HepG2 (cell line): ENCODE measurements at places on chromosomes 2 and 18. TPM values are rescaled to one million over a fixed set of nuclear protein-coding genes. Genes with fewer than 3 reads are reported as not detected.

GRCh38 chr2:85438201-85439024, 19.9 kb downstream of the SH2D6 start:
- peaks cover 67% of the 10 kb centered on the region for H3K27me3 ChIP-seq
- no peak for DNase-seq
- H3K4me3 ChIP-seq: no peak overlapping the region; the same call in 1 of the 2 replicates

DNA sequence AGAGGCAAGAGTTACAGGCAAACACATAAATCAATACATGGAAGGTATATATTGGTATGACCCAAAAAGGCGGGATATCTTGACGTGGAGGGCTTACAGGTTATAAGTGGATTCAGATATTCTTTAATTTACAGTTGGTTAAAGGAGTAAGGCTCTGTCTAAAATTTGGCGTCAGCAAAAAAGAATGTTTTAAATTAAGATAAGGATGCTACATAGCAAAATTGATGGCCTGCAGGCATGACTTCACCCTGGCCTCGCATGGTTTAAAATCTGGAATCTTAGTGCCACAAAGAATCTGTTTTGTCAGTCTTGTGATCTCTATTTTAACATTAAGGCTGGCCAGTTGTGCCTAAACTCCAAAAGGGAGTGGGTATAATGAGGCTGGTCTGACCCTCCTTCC, 58.4 kb upstream of the REL start:
- H3K4me1 ChIP-seq: peaks cover 3% of the 10 kb centered on the region; the same call in 1 of the 2 replicates
- peaks cover 21% of the 10 kb centered on the region; the same call in 2 of the 3 replicates for H3K27me3 ChIP-seq
- no peak overlapping the region for H3K4me3 ChIP-seq
- no peaks in the 10 kb centered on the region for H3K36me3 ChIP-seq
- H3K27ac ChIP-seq: no peak overlapping the region

- no peak overlapping the region; the same call in 1 of the 2 replicates for H3K4me3 ChIP-seq
- 0 out of 2 replicates have a peak, but pooled peaks cover 6% of the 10 kb centered on the region for H3K4me1 ChIP-seq
- no peak overlapping the region for H3K27ac ChIP-seq
- H3K36me3 ChIP-seq: no peaks in the 10 kb centered on the region
- H3K27me3 ChIP-seq: peaks cover 53% of the 10 kb centered on the region
Observed at GRCh38 chr2:45014016-45014702, 4.9 kb upstream of the SIX2 start.

- no peak overlapping the region for H3K4me3 ChIP-seq
- no peak for DNase-seq
- H3K27me3 ChIP-seq: no peaks in the 10 kb centered on the region; the same call in 2 of the 3 replicates
Observed at GRCh38 chr2:236968880-236969534, 116.7 kb upstream of the COPS8 start.

DNA sequence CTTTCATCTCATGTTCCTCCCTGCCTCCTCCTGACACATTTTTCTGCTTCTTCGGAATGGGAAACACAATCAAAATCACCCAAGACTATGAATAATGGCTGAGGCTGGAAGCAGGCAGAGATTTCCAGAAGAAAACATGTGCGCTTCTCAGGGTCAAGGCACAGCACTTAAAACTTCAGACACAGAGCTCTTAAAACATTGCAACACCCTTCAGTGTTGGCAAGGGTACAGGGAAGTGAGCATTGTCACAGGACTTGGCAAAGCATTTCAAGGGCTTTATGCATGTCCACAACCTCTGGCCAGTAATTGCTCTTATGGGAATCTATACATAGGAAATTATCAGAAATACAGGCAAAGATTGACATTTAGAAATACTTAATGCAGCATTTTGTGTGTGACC, 477.6 kb upstream of the KLHL29 start:
- no peaks in the 10 kb centered on the region for H3K27me3 ChIP-seq
- no peaks in the 10 kb centered on the region for H3K4me1 ChIP-seq
- DNase-seq: no peak
- no peak overlapping the region for H3K27ac ChIP-seq
- no peak overlapping the region for H3K4me3 ChIP-seq

DNA sequence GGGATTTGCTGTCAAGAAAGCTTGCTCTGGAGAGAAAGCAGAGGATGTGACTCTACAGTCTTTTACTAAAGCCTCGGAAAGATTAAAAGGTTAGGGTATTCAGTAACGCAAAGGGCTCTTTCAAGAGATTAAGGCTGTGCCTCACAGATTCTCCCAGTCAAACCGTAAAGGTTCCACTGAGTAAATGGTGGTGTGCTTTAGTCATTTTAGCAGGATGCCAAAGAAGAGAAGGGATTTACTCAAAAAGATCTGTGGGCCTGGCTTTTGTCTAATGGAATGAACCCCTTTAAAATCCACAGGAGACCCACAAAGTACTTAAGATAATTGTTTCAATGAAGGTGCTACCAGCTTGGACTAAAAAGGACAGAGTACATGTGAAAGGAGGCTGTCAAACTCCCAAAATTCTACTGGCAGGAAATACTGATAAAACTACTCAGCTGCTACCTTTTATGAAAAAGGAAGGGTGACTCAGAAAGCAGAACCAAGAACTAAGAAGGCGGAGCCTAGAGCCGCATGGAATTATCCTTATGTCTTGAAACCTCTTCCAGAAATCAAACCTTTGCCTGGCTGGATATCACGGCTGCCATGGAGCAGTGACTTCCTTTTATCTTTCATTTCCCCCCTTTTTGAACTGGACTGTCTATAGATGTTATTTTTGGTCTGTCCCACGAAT, 670.2 kb upstream of the ZEB2 start:
- no peaks in the 10 kb centered on the region for H3K36me3 ChIP-seq

DNA sequence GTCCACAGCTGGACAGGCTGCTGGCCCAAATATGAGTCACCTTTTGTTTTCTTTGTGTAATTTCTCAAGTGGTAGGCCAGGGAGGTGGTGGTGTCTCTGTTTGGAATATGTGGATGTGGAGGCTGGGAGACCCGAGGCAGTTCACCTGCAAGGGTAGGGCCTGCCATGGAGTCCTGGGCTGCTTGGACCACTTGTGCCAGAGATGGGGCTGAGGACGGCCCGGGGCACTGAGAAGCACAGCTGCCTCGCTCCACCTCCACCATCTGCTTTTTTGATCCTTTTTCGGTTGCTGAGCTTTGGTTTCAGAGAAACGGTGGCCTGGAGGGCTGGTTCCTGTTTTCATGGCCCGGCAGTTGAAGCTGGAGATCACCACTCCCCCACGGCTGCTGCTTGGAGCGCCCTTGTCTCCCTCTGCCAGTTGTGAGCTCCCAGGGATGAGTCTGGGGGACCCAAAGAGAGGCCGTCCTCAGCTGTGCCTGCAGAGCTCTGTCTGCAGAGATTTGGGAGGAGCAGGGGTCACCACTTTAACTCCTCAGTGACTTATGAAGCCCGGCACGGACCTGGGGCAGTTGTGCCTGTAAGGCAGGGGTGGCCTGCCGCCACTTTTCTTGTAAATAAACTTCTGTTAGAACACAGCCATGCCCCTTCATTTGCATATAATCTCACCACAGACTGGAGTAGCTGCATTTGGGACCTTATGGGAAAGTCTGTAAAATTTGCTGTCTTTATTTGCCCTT, 67.6 kb upstream of the MCFD2 start:
- peaks cover 23% of the 10 kb centered on the region for H3K36me3 ChIP-seq
- H3K27me3 ChIP-seq: no peaks in the 10 kb centered on the region
- peaks cover 38% of the 10 kb centered on the region for H3K4me1 ChIP-seq
- no peak for DNase-seq
- H3K4me3 ChIP-seq: no peak overlapping the region

DNA sequence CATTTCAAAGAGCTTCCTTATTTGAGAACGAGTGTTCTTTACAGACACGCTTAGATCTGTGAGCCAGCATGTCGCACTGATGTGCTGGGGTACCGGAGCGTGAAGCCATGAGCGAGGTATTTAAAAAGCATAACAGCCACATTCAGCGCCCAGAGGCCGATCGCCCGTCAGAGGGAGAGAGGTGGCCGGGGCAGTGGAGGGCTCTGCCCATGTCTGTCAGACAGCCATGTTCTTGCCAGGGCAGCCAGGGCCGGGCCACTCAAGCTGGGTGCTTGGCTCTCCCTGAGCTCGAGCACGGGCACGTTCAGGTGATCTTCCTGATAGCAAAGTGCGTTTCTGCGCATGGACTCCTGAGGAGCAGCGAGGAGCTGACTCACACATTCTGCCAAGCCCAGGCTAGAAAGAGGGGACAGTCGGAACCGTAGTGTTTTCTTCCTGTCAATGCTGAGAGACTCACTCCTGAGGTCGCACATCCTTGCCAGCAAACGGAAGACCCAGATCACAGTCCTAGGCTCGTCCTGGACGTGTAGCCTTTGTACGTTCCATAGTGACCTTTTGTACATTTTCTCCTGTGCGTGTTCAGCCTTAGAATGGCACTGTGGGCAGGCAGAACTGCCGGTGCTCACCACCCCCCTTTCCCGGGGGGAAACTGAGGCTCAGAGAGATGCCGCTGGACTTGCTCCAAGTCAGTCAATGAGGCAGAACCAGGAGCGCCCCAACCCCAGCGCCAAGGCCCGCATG, 100.7 kb downstream of the NFATC1 start:
- H3K27ac ChIP-seq: no peak overlapping the region
- H3K4me3 ChIP-seq: no peak overlapping the region
- no peaks in the 10 kb centered on the region for H3K4me1 ChIP-seq

DNA sequence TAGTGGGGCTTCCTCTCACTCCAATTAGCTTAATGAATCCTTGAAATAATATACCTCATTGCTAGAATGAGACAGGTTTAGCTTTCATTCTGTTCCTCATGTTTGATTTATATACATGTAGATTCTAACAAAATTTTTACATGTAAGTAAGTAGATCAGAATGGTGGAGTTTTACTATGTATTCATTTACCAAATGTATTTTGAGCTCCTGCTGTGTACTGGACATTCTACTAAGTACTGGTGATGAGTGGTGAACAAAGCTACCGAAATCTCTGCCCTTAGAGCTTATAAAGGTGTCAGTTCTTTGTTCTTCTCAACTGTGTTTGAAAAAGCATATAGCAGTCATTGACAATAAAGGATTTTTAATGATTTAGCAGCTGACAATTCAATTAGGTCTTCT, 19.7 kb downstream of the MTA3 start:
- H3K27me3 ChIP-seq: no peaks in the 10 kb centered on the region
- no peak overlapping the region for H3K4me3 ChIP-seq
- no peak overlapping the region for H3K27ac ChIP-seq

DNA sequence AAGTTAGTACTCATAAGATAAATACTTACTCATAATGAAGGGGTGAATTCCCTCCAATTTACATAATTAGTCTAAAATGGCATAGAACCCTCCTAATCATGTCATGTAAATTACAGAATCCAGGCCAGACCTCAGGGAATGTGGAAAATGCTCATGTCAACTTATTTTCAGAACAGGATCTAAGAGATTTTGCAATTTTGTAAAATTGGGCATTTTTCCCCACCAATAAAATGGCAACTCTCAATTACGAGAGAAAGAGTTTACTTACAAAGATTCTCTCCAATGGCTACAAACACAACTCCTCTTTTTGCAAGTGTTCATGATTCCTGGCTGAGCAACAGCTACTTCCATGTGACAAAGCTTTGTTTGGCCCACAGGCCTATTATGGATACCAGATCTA, 33.8 kb upstream of the SP5 start:
- no peak overlapping the region for H3K27ac ChIP-seq
- H3K27me3 ChIP-seq: no peaks in the 10 kb centered on the region
- H3K4me3 ChIP-seq: no peak overlapping the region
- H3K36me3 ChIP-seq: no peaks in the 10 kb centered on the region
- DNase-seq: no peak

- H3K27me3 ChIP-seq: no peaks in the 10 kb centered on the region
- H3K27ac ChIP-seq: no peak overlapping the region
- DNase-seq: no peak
- H3K4me1 ChIP-seq: no peaks in the 10 kb centered on the region
- no peak overlapping the region for H3K4me3 ChIP-seq
Observed at GRCh38 chr2:207995887-207996286, 29.4 kb downstream of the PLEKHM3 start.

GRCh38 chr2:124482551-124482950, 457.5 kb downstream of the CNTNAP5 start:
- no peak overlapping the region for H3K27ac ChIP-seq
- H3K4me1 ChIP-seq: no peaks in the 10 kb centered on the region
- H3K4me3 ChIP-seq: no peak overlapping the region
- no peaks in the 10 kb centered on the region for H3K27me3 ChIP-seq
- no peaks in the 10 kb centered on the region for H3K36me3 ChIP-seq

DNA sequence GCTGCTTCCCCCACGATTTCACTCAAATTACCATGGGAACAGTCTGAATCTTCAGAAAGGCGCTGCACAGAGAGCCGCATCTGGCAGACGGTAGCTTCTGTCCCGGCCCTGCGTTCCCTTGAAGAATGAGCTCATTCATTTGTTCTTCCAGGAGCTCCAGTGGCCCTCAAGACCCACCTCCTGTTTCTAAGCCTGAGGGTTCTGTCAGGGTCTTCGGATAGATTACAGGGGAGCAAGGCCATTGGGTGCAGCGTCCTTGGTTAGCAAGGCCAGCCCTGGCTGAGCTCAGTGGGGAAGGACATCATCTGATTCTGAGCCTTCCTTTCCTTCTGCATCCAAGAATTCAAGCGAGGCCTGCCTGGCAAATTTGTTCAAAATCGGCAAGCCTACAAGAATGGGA, 111.9 kb downstream of the PDCL3 start:
- H3K27ac ChIP-seq: no peak overlapping the region
- no peaks in the 10 kb centered on the region for H3K36me3 ChIP-seq
- 0 out of 2 replicates have a peak, but pooled peaks cover 6% of the 10 kb centered on the region for H3K4me1 ChIP-seq
- DNase-seq: no peak
- no peak overlapping the region for H3K4me3 ChIP-seq
- peaks cover 75% of the 10 kb centered on the region; the same call in 2 of the 3 replicates for H3K27me3 ChIP-seq

VIL1 gene
- total RNA-seq: 301 and 337 TPM in 2 replicates

IL36B gene
- total RNA-seq: not detected in 2 replicates

NRP2 gene
- total RNA-seq: 0.60 and 1.4 TPM in 2 replicates

YIPF4 gene
- 39.1 and 43.9 TPM in 2 replicates for total RNA-seq
